Activated T-helper 17 cell treated with anti-CD3 and anti-CD28 coated beads, Interleukin-2, amount 50 U/mL, for 72 hours (primary cell): ENCODE measurements at places on chromosomes 6 and 20. TPM values are rescaled to one million over a fixed set of nuclear protein-coding genes. Genes with fewer than 3 reads are reported as not detected.
A peak's percentile ranks its signal among the peaks of the same experiment; 100 is the strongest.

Gene DLL1
- 0.56 TPM for total RNA-seq

Gene AIF1
- 15.5 TPM for total RNA-seq

Gene ADGRF5
- not detected for total RNA-seq

Gene FRMD1
- total RNA-seq, result not detected

Gene CCN2
- total RNA-seq, result not detected

Gene NNAT
- total RNA-seq, result 0.66 TPM

Gene BPI
- total RNA-seq, result not detected

Gene PGC
- not detected for total RNA-seq

Gene BANF2
- not detected for total RNA-seq

Gene COL10A1
- total RNA-seq, result not detected

GRCh38 chr6:20629509-20629908, 95.3 kb downstream of the CDKAL1 start:
- no peak for ATAC-seq

DNA sequence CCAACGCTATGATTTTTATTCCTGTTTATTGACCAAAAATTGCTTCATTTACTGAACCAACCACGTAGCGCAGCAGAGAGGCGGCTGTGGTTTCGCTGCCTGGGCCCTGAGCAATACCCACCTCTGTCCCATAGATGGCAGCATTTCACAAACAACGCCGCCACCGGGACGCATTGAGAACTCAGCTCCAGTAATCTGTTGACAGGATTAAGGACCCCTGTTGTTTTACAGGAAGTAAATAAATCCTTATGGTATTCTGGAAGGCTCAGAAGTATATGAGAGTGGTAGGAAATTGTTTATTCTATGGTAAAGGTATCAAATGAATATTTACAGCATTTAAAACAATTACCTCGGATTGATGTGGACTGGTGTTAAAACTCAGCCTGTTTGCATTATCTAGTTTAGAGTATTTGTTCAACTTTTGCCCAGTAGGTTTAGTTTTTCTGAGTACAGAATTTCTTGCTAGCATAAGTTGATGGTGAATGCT, 547.9 kb upstream of the SLC35B3 start:
- ATAC-seq, result peak; percentile 55

GRCh38 chr6:138817799-138818198, 21.9 kb downstream of the ECT2L start:
- ATAC-seq, result peak; percentile 88

DNA sequence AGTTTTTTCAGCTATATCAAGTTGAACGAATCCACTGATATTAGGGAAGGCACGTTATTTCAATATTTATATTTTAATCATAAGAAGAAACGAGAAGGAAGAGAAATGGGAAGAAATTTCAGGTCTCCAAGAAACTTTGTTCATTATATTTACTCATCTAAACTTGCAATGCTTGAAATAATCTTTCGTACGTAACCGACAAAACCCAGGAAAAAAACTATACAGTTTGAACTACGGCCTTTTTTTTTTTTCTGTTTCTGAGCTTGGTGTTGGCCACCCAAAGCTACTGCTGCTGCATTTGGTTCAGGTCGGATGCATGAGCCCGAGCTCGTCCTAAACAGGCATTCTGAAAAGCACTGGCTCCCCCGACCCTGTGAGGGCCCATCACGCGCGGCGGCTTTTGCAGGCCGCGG, 548 bp downstream of the PERP start:
- ATAC-seq, result no peak

- no peak for ATAC-seq
Observed at GRCh38 chr6:169639653-169640278, 62.1 kb downstream of the WDR27 start.

- ATAC-seq, result no peak
Observed at GRCh38 chr20:9027626-9028025, 41.3 kb upstream of the PLCB4 start.

GRCh38 chr20:51510936-51511605, 31.4 kb downstream of the NFATC2 start:
- no peak for ATAC-seq

DNA sequence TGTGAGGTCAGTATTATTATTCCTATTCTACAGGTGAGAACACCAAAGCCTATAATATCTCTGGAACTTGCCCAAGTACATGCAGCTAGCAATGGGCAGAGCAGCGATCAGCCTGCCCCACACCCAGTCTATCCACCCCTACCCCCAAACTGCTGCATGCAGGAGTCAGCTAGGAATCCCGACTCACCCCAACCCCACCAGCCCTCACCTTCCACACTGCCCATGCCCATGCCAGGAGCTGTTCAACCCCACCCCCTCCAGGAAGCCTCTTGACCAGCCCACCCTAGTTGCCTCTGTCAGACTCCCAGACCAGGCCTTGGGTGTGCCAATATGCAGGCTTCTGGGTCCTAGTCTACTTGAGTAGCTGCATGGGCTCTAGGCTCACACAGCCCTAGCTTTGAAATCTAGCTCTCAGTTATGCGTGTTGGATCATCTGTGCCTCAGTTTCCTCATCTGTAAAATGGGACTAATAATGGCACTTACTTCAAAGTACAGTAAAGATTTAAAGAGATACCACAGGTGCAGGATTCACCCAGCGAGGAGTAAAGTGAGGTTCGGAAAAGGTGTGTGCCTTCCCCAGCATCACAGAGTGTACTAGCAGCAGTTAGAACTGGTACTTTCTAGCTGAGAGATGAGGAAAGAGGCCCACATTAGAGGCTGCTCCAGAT, 173.2 kb downstream of the VEGFA start:
- no peak for ATAC-seq

DNA sequence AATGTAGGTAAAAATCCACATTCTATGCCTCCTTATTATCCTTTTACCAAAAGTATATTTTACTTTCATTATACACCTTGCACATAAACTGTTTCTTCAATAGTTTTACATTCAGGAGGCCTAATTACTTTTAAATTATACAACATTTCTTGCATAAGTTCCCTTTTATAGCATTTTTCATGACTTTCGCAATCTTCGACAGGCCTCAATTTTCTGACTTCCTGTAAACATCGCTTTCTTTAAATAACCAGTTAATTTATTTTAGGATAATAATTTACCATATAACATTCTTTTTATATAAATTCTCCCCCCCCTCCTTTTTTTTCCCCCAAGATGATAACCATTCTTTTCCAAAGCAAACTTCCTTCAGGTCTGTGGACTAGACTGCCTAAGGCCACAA, 9.2 kb downstream of the SLC35A1 start:
- ATAC-seq, result no peak

- ATAC-seq, result no peak
Observed at GRCh38 chr20:50098259-50098658, 14.7 kb downstream of the UBE2V1 start.

- ATAC-seq, result no peak
Observed at GRCh38 chr20:48758206-48758820, 69.5 kb downstream of the PREX1 start.

- ATAC-seq, result no peak
Observed at GRCh38 chr20:37558779-37559178, 31.1 kb upstream of the BLCAP start.

DNA sequence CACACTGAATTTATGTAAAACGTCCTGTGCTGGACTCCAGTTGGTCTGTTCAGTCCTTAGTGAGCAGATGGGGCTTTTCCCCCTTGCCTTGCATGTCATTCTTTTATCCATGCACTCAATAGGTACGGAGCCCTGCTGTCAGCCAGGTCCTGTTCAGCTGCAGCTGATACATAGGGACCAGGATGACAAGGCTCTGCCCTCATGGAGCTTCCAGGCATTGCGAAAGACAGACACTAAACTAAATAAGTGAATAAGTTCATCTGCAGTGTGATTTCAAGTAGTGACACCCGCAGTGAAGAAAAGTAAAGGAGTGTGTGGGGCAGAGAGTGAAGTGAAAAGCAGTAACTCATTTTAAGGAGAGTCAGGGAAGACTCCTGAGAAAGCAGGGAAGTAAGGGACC, 324.2 kb downstream of the NRN1 start:
- ATAC-seq, result no peak

DNA sequence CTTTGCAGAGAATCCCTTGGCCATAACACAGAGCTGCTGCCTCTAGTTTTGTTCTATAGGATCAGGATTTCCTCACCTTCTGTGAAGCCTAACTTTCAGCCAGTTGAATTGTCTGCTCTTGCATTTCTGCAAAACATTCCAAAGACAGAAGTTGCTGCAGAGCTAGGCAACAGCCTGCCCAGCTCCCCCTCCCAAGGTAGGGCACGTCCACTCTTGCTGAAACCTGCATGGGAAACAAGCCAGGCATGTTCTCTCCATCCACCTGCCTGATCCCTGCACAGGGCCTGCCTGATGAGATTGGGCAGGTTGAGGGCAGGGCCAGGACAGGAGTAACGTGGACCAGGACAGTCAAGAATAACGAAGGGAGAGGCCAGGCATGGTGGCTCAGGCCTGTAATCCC, 58.9 kb upstream of the NAA20 start:
- ATAC-seq, result no peak

GRCh38 chr20:35602851-35603495, 12.7 kb upstream of the SPAG4 start:
- ATAC-seq, result no peak

DNA sequence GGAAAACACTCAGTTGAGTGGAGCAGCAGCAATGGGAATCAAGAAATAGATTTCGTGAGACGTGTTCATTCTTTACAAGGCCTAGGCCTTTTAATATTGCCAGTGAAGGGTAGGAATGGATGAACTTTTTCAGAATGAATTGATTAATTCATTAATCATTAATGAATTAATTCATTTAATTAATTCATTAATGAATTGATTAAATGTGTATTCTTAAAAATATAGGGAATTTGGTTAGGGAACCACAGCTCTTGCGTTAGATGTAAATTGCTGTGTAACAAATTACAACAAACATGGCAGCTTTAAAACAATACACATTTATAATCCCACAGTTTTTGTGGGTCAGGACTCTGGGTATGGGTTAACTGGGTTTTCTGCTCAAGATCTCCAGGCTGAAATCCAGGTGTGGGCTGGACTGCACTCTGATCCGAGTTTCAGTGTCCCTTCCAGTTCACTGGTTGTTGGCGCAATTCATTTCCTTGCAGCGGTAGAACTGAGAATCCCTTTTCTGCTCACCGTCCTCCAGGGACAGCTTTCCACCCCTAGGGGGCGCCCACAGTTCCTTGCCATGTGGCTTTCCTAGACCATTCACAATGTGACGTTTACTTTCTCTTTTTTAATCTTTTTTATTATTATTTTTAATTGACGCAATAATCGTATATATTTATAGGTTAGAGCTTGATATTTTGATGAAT, 32.8 kb upstream of the BCAS1 start:
- peak; percentile 70 for ATAC-seq

DNA sequence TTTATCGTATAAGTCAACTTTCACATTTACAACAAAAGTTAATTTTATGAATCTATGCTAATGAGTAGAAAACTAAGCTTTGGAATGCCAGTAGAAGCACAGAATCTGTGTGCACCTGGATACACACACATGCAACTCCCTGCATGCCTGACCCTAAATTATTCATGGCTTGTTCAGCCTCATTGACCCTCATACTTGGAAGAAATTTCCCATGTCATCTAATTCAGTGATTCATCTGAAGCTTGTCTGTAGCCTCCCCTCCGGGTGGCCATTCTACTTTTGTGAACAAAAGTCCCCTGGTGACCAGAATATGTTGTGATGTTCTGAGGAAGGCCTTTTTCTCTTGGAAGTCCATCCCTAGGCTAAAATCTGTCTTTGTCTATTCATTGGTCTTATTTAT, 1078.4 kb downstream of the KIF16B start:
- ATAC-seq, result no peak

GRCh38 chr20:63495741-63496595, 2.9 kb downstream of the EEF1A2 start:
- ATAC-seq, result peak; percentile 77

DNA sequence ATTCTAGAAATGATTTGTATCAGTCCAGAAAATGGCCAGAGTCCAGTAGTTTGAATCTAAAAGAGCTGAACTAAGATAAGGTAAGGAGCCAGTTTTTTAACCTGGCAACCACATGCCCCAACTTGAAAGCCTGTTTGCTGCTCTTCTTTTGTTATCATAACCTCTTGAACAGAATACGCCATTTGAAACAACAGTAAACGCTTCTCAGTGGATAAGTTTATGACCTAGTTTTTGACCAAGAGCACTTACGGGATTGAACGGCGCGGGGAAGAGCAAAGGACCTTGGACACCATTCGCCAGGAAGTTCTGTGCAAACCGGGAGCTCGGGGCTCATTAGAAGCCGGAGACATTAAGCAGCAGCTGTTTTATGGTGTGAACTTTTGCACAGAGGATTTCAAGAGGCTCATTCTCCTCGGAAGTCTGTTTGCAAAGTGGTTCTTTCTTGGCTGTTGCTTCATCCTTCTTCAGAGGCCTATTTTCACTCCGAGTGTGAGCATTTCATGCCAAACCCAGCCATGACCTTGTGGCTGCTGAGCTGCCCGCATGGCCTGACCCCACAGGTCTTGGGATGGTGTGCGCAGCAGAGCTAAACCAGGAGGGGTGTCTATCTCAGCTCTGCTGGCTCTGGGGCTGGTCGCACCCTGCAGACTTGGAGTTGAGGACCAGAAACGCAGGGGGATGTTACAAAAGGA, 215.1 kb downstream of the SOX4 start:
- no peak for ATAC-seq

DNA sequence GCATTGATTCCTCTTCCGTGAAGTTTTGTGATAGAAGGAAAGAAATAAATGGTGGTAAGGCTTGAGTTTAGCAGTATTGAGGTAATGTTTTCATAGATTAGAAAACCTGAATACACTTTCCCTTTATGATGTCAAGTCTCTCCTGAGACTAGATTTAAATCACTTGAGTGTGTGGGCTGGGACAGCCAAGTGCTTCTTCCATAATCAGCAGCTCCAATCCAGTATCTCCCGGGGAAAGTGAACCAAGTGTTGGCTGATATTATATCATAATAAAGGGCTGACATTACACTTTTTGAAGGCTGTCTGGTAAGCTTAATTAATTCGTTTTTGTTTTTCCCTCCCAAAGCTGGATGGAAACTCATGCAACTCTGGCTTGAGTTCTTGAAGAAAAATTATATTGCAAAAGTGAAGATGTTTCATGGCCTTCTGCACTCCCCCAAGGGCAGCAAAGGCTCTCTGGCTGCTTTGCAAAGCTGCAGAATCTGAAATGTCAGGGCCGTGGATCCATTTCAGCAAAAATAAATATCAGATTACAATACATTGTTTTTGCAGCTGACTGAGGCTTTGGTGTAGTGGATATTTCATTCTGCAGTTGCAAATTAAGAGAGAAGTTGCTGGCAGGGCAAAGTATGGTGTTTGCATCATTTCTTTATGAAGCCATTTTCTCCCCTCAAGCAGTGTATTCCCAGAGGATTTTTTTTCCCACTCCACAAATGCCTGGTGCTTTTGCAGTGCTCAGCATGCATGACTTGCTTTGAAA, 101.2 kb downstream of the MKKS start:
- ATAC-seq, result no peak
